ENCODE measurements at places on chromosomes 2 and 18. TPM values are rescaled to one million over a fixed set of nuclear protein-coding genes. Genes with fewer than 3 reads are reported as not detected.

The TOGARAM2 gene
- 0.39 TPM for total RNA-seq

The SLC16A14 gene
- 2.5 TPM for total RNA-seq

The MC4R gene
- total RNA-seq = not detected

The DSG1 gene
- not detected for total RNA-seq

The ALPP gene
- not detected for total RNA-seq

The ADD2 gene
- 3.3 TPM for total RNA-seq

The GPN1 gene
- 23.1 TPM for total RNA-seq

The RALB gene
- total RNA-seq = 50.8 TPM

The PRKAG3 gene
- total RNA-seq = not detected

The KANSL3 gene
- 37.6 TPM for total RNA-seq

The SLC39A10 gene
- total RNA-seq = 13.2 TPM

The HOXD10 gene
- total RNA-seq = 1.7 TPM

The SUPT7L gene
- 28.1 TPM for total RNA-seq

The ERICH2 gene
- total RNA-seq = not detected

The CPO gene
- total RNA-seq = 0.84 TPM

The IRS1 gene
- 17.0 TPM for total RNA-seq

The SLC5A7 gene
- not detected for total RNA-seq

The CD207 gene
- 0.29 TPM for total RNA-seq

The RFX8 gene
- total RNA-seq = 0.16 TPM

The PTPRM gene
- 133 TPM for total RNA-seq

The ALK gene
- total RNA-seq = 1.0 TPM

The EVX2 gene
- total RNA-seq = not detected

The KCNS3 gene
- total RNA-seq = 1.1 TPM

The CAPN13 gene
- not detected for total RNA-seq

The ACADL gene
- 10.9 TPM for total RNA-seq

The SERPINB7 gene
- not detected for total RNA-seq

The OBSL1 gene
- 61.5 TPM for total RNA-seq

Data from mesenteric fat pad (tissue), 1 donor.